Tracheal epithelial cell (primary cell): ENCODE measurements at places on chromosomes 7 and 10. TPM values are rescaled to one million over a fixed set of nuclear protein-coding genes. Genes with fewer than 3 reads are reported as not detected.

ZNF789 gene
- 2.6 and 2.7 TPM in 2 replicates for total RNA-seq

SLC12A9 gene
- 17.9 and 18.3 TPM in 2 replicates for total RNA-seq

SEMA3C gene
- 128 and 267 TPM in 2 replicates for total RNA-seq

OTUD1 gene
- total RNA-seq: 9.9 and 15.3 TPM in 2 replicates

RTKN2 gene
- 0.43 and 1.9 TPM in 2 replicates for total RNA-seq

TMEM140 gene
- 1.2 TPM in 1 of 2 replicates, not detected in the other for total RNA-seq

GBX1 gene
- total RNA-seq: 0.24 TPM in 1 of 2 replicates, not detected in the other

OR2A5 gene
- under 0.01 TPM in 1 of 2 replicates, not detected in the other for total RNA-seq

SUGCT gene
- total RNA-seq: 16.6 and 17.1 TPM in 2 replicates

FAM185A gene
- total RNA-seq: 5.5 and 12.6 TPM in 2 replicates

SFRP4 gene
- total RNA-seq: under 0.01 TPM in 1 of 2 replicates, not detected in the other

BTBD16 gene
- total RNA-seq: not detected in 2 replicates

FZD8 gene
- 9.6 and 20.0 TPM in 2 replicates for total RNA-seq
